ENCODE measurements at places on chromosomes 2 and 18.

GRCh38 chr2:152223977-152224376 lies 48.4 kb upstream of the STAM2 start:
- DNase-seq = no peak

DNA sequence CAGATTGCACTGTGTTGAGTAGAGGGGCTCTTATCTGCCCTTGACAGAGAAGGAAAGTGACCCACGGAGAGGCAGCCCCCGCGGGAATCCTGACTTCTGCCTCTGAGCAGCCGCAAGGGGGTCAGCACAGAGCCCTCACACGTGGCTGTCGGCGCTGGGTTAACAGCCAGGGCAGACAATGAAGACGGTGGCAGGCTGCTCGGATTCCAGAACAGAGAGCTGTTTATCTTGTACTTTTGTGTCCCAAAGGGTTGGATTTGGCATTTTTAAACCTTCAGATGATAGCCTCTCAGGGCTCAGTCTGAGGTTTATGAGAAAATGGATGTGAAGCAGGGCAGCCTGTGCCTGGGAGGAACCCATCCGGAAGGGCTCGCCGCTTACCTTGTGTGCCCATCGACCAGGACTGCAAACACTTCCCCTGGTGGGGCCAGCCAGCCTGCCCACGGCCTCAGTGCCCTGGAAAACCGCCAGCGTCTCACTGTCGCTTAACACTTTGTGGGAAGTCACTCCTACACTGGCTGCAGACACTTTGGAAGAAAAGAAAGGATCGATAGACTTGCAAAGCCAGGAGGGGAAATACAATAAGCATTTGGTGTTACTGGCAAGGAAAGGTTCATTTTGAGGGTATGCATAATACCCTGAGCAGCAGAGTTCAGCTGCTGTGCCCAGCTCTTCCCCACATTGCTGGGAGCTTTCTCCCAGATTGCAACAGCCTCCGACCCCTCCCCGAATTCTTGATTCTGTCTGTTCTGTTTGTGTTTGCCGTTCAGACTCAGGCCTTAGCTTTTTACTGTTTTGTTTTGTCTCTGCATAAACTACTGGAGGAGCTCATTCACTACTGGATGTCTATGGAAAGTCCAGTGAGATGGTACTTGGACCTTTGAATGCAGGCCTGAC lies 325.3 kb upstream of the MYT1L start:
- no peak for DNase-seq

DNA sequence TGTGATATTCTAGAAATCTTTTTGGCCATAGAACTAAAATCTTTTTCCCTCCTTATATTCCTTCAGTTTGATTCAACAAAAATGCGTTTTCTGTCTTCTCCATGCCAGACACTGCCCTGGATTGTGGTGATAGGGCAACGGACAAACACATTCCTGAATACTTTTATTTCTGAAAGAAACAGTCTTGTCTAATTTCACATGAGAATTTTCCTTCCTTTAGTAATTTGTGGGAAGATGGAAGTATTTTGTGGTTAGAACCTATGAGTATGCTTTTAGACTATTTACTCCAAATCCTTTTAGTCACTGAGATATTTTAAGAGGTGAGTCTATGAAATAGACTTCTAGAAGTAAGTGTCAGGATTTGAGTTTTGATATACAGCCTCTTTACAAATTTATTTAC lies 49.6 kb downstream of the COL5A2 start:
- no peak for DNase-seq

DNA sequence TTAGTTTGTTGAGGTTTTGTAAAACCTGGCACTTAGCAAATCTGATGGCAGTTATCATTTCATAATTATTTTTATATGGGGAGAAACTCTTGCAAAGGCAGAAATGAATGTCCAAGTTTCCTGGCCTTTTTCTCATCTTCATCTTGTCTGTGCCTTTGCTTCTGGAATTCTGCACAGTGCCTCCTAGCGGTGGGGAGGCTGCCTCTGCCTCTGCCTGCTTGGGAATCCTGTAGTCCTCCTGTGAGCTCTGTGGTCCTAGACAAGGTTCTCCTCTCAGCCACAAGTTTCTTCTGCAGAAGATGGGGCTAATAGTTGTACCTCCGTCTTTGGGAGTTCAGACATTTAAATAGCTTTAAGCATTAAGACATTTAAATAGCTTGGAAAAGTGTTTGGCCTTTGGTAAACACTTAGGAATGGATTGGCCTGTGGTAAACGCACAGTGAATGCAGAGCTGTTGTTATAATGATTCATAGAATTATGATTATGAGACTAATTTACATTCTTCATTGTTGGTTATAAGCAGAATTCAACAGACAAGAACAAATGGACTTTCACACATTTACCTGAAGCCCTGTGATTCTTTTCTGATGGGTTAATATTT lies 101.2 kb downstream of the ZNF236 start:
- DNase-seq = no peak

GRCh38 chr2:48471048-48471474 lies 58.9 kb upstream of the STON1 start:
- DNase-seq = no peak

DNA sequence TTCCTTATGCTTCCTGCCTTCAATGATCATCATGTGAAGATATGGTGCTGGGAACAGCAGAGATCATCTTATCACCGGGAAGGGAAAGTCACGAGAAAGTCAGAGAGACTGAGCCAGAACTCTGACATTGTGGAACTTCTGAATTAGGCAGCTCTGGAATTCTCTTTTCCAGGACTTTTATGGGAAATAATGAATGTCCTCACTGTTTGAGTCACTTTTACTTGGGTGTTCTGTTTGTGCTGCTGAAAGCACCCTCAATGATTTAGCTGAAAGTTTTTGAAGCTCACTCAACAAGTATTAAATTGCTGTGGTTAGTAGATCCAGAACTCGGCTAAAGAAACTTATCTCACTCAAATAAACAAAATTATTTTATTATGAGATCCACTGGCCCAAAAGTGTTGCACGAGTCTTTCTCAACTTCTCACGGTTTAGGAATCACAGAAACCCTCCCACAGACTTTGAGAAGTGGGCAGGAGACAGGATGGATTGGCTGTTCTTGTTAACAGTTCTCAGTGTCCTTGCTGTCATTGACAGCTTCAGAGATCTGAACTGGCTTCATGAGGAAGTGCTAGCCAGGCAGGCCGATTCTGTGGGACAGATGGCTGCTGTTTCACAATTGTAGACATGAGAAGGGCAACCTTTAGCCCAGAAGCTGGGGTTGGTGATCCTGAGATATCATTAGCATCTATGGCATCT lies 26.4 kb upstream of the ATRAID start:
- DNase-seq = no peak

- DNase-seq = no peak
Observed at GRCh38 chr2:150924878-150925277, 336.8 kb downstream of the RBM43 start.

- no peak for DNase-seq
Observed at GRCh38 chr2:127377262-127377661, 10.5 kb downstream of the MAP3K2 start.

GRCh38 chr2:233225230-233226068 lies 26.0 kb upstream of the ATG16L1 start:
- no peak for DNase-seq

DNA sequence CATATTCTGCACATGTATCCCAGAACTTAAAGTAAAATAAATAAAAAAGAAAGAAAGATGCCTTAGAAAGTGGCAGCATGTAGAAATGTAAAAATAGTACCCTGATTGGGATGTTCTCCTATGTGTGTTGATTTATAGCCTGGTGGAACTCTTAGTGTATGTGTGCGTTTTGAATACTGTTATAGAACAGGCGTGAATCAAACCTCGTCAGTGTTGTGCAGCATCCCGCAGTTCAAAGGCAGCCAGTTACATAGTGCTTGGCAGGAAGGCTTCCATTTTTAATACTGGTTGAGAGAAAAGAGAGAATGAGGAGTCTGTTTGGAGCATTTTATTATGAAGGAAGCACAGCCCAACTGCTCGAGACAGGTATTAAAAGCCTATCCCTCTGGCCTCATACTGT lies 49.4 kb downstream of the TANC1 start:
- DNase-seq = no peak

DNA sequence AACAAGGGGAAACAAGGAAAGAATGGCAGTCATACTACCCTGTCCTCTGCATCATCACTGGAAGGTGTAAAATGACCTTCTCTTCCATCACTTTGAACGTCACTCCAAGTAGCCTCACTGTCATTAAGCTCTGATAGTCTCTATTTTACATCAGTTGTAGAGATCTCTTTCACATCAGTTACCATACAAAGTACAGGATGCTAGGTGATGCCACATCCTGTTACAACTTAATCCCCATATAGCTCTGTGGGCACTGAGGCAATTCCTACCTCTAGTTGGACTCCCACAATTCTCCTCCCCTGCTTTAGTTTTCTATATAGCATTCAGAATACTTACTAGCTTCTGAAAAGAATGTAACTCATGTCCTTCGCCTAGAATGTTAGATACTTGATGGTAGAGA lies 55.1 kb upstream of the TTC27 start:
- DNase-seq = no peak

GRCh38 chr18:22193466-22193865 lies 24.1 kb downstream of the GATA6 start:
- DNase-seq = no peak

GRCh38 chr18:67896451-67896850 lies 379.9 kb upstream of the DSEL start:
- DNase-seq = no peak

GRCh38 chr2:233360771-233361176 lies 6.5 kb downstream of the DGKD start:
- no peak for DNase-seq

GRCh38 chr2:158923180-158923594 lies 45.3 kb upstream of the TANC1 start:
- no peak for DNase-seq

DNA sequence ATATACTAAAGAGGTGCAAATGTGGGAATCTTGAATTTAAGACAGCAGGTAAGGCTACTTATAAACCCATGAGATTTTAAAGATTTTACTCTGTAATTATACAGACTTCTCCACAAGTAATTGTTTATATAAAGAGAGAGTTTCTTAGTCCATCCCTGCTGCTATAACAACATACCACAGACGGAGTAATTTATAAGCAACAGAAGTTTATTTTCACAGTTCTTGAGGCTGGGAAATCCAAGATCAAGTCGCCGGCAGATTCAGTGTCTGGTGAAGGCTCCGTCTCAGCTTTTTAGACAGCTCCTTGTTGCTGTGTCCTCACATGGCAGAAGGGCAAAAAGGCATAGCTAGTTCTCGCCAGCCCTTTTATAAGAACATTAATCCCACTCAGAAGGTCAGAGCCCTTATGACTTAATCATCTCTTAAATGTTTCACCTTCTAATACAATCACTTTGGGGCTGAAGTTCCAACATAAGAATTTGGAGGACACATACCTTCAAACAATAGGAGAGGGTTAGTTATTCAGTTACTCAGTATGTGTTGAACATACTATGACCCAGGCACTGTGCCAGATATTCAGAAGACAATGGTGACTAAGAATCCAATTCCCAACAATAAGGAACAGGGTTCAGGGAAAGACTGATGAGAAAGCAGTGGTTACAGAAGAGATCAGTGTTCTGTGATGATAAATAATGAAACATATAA lies 466.0 kb downstream of the RIT2 start:
- no peak for DNase-seq

DNA sequence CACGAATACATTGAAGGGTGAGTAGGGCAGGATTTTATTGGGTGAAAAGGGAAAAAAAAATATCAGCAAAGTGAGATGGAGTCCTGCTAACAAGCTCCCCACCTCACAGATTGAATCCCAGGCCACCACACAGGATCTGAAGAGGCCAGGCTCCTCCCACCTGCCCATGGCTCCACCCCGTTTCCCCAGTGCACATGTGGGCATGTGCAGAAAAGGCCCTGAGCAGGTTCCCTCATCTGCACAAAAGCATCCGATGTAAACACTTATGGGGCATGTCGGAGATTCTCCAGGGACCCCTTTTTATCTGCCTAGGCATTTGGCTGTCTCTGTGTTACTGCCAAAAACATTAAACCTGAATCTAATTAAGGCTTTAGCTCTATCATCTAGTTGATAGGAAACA lies 35.2 kb downstream of the SKA1 start:
- DNase-seq = no peak

- DNase-seq = no peak
Observed at GRCh38 chr18:6341303-6341702, 73.4 kb downstream of the L3MBTL4 start.

GRCh38 chr2:24855726-24856125 lies 62.5 kb downstream of the CENPO start:
- no peak for DNase-seq

DNA sequence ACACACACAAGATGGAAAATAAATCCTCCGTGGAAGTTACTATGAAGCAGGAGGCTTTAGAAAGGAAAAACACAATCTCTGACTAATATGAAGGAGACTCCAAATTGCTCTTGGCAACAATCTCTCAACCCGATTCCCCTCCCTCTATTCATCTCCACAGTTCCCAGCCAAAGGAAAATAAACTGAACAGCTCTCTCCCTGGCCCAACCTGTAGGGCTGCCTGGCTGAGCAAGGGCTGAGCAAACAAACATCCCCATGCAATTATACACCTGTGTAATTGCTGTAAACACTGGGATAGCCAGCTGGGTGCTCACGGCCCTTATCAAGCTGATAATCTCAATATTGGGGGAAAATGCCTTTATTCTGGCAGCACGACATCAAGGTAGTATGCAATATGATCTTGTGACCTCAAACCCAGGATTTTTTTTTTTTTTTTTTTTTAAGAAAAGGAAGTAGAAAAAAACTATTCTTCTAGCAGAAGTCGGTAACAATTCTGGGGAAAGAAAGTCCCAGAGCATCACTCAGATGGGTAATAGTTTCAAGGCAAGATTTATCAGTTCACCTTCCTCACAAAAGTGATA lies 203.3 kb upstream of the SMAD2 start:
- no peak for DNase-seq

DNA sequence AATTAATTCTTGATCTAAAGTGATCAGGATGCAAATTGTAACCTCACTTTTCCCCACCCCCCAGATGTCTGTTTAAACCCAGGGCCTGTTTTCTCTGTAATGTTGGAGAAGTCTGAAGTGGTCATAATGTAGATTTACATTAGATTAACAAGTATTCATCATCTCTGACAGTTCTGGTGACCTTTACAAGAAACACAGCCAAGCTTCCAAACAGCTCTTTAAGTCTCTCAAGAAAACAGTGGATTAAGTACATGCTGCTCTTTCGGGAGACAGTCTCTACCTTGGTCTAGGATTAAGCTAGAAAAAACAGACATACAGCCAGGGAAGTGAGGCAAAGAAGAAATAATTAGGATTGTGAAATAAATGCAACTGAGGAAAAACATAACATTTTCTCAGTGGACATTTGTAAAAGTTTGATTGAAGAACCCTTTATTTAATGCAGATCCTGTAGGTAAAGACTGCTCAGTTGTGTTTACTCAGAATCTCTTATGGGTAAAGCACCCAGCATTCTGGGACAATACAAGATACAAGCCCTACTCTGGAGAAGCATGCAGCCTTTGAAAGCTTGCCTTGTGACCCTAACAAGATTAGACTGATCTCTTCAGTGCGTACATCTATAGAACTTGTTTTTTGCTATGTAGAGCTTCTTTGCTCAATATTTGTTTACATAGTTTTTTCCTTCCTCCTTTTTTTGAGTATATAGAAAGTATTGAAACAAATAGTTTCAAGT lies 203.9 kb downstream of the PHLPP1 start:
- no peak for DNase-seq

GRCh38 chr18:3172097-3172496 lies 47.7 kb downstream of the MYOM1 start:
- DNase-seq = no peak

- no peak for DNase-seq
Observed at GRCh38 chr2:38176619-38177021, 100.7 kb upstream of the CYP1B1 start.
